ENCODE measurements at places on chromosomes 16 and 17.

DNA sequence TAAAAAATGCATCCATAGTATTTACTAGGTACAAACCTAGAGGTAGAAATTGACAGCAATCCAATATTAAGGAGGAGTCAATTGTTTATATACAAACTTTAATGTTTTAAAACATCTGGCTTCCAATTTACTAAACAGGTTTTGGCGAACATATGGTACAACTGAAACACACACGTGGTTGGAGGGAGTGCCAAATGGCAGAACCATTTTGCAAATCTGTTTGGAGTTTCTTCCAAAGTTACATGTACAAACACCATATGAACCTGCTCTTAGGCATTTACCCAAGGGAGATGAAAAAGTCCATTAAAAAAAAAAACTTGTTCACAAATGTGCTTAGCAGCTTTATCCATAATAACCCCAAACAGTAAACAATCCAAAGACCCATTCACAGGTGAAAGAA is 159.8 kb upstream of the MYOCD start:
- H3K27ac ChIP-seq, result no peak overlapping the region
- H3K4me3 ChIP-seq, result no peak overlapping the region
- H3K4me1 ChIP-seq, result peaks cover 3% of the 10 kb centered on the region
- DNase-seq, result no peak
- no peaks in the 10 kb centered on the region for H3K27me3 ChIP-seq

DNA sequence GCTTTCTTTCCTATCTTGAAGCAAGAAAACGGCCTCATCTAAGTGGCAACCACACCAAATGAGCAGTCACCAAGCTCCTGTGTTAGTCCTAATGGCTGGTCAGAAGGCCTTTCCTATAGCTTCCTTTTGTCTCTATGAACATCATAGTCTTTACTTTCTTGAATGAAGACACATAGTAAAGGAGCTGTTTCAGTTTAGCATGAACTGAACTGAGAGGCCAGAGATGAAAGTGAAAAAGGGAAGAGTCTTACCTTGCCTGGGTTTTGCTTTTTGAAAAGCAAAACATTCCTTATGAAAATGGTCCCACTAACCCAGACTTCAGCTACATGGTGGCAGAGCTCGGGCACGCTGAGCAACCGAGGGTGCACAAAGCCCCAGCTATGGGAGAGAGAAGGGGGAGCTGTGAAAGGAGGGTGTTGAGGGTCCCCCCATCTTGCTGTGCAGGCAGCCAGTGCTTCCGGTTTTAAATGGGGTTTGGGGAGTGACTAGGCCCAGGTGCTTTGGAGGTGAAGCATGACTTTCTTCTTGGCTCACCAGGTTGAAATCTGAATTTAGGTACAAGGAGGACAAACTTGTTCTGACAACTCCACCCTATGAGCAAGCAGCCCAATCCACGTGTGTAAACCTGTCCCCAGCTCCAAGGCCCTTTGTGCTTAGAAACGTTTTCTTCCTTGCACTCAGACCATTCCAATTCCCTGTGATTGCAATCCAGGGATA is 9.1 kb upstream of the PSMC3IP start:
- H3K4me1 ChIP-seq, result no peaks in the 10 kb centered on the region
- peak overlapping the region; percentile 18 for H3K27ac ChIP-seq
- H3K27me3 ChIP-seq, result no peaks in the 10 kb centered on the region
- DNase-seq, result no peak

DNA sequence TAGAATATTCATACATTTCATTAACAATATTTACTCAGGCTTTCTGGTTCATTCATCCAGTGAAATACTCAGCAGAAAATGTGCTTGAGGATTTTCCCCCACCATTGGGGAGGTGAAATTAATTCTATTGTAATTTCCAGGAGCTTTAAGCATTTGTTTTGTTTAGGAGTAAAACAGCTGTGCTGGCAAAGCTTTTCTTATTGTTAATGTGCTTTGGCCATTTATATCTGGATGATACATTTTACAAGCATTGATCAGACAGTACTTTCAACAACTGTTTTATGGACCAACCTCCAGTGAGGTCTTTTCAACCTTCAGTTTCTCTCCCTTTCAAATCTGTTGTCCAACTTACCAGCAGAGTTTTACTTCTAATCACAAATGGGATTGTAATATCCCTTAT is 672.4 kb downstream of the CDH11 start:
- H3K27ac ChIP-seq, result no peak overlapping the region
- H3K27me3 ChIP-seq, result no peaks in the 10 kb centered on the region
- no peak overlapping the region for H3K4me3 ChIP-seq
- no peak for DNase-seq
- no peaks in the 10 kb centered on the region for H3K4me1 ChIP-seq
- no peaks in the 10 kb centered on the region for H3K36me3 ChIP-seq

- no peaks in the 10 kb centered on the region for H3K27me3 ChIP-seq
- H3K27ac ChIP-seq, result no peak overlapping the region
- H3K4me1 ChIP-seq, result peaks cover 2% of the 10 kb centered on the region
These were observed 24.8 kb downstream of the CYB5D2 start for GRCh38 chr17:4167786-4168185.

- H3K36me3 ChIP-seq, result no peaks in the 10 kb centered on the region
- no peak for DNase-seq
- H3K27ac ChIP-seq, result no peak overlapping the region
- peaks cover 55% of the 10 kb centered on the region for H3K27me3 ChIP-seq
These were observed 5.6 kb downstream of the PHOSPHO1 start for GRCh38 chr17:49224997-49225337.

All from sigmoid colon (tissue), 7 donors.